ENCODE measurements at places on chromosomes 5 and 9.

DNA sequence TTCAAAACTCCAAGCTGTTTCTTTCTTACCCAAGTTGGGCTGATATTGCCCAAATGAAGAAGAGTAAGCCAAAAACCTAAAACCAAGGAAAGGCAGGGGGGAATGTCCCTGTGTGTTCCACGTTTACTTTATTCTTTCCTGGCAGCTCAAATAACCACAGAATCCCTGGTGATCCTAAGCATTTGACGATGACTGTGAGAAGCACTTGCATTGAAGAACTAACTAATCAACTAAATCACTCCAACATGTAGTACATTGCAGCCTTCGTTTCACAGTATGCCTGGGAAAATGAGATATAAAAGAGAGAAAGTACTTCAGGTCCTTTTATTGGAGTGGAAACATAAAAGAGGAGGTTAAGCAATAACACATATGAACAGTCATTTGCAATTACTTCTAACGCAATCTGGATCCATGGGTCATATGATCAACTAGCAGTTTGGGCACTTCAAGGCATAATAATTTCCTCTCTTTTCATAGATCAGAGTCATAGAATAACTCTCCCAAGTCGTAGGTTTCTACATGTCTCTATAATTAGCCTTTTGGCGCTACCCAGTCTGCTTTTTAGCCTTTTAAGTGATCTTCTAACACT lies 338.4 kb downstream of the TMEM167A start:
- DNase-seq = no peak

GRCh38 chr9:6915635-6916034 lies 157.9 kb downstream of the KDM4C start:
- no peak for DNase-seq

DNA sequence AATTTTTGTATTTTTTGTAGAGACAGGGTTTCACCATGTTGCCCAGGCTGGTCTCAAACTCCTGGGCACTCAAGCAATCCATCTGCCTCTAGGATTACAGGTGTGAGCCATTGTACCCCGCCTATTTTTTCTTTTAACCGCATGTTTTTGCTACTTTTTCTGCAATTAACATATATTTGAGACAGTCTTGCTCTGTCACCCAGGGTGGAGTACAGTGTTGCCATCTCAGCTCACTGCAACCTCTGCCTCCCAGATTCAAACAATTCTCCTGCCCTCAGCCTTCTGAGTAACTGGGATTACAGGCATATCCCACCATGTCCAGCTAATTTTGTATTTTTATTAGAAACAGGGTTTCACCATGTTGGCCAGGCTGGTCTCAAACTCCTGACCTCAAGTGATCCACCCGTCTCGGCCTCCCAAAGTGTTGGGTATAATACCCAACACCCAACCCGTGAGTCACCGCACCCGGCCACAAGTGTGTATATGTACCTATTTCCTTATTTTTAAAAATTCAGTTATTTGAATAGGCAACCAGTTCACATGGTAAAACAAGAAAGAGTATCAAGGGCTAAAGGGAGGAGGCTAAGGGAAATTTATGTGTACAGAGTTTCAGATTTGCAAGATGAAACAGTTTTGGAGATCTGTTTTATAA lies 13.3 kb downstream of the PHAX start:
- DNase-seq = no peak

DNA sequence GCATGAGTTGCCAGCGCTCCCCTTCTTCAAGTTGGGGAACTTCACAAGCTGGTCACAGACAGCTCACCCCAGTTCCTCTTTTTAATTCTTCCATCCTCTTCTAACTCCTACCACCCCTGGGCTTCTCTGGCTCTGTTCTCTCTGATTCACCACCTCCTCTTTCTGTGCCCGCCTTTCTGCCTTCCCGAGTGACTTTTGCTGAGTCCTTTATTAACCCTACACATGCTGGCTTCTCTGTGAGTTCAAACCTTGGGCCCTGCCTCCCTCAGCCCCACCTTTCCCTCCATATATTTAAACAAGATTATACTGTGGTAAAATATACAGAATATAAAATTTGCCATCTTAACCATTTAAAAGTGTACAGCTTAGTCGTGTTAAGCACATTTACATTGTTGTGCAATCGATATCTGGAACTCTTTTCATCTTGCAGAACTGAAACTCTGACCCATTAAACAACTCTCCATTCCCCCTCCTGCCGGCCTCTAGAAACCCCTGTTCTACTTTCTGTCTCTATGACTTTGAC lies 32.0 kb downstream of the SLC46A2 start:
- DNase-seq = no peak

- DNase-seq = no peak
Measured at GRCh38 chr5:3835811-3836210, 240.2 kb downstream of the IRX1 start.

- no peak for DNase-seq
Measured at GRCh38 chr5:154519359-154519758, 41.3 kb upstream of the HAND1 start.

DNA sequence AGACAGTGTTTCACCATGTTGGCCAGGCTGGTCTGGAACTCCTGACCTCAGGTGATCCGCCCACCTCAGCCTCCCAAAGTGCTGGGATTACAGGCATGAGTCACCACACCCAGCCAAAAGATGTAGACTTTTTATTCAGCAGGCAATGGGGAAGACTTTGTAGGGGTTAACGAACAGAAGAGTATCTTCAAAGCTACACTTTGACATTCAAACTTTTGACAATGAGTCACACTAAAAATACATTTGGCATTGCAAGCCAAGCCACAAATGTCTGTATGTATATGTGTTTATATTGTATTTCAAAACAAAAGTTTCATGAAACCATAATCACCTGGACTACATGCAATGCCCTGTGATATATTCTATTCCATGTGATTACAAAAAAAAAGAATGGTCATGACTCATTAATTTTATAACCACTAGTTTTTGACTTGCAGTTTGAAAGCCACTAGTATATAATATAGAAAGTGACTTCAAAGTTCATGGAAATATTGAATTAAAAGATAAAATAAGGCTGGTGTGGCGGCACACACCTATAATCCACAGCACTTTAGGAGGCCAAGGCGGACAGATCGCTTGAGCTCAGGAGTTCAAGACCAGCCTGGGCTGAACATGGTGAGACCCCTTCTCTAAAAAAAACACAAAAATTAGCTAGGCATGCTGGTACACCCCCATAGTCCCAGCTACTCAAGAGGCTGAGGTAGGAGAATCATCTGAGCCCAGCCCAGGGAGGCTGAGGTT lies 8.3 kb downstream of the DIMT1 start:
- DNase-seq = no peak

DNA sequence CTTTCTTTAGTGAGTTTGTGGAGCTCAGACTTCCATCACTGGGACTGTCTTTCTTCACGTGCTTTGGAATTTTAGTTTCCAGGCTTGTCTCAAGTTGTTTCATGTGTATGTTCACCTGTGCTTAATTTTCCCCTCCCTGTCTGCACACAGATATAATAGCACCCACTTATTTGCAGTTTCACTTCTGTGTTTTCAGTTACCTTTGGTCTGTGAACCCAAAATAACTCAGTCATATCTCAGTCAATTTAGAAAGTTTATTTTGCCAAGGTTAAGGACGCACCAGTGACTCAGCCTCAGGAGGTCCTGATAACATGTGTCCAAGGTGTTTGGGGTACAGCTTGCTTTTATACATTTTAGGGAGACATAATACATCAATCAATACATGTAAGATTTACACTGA lies 330.4 kb downstream of the ICE1 start:
- DNase-seq = no peak

DNA sequence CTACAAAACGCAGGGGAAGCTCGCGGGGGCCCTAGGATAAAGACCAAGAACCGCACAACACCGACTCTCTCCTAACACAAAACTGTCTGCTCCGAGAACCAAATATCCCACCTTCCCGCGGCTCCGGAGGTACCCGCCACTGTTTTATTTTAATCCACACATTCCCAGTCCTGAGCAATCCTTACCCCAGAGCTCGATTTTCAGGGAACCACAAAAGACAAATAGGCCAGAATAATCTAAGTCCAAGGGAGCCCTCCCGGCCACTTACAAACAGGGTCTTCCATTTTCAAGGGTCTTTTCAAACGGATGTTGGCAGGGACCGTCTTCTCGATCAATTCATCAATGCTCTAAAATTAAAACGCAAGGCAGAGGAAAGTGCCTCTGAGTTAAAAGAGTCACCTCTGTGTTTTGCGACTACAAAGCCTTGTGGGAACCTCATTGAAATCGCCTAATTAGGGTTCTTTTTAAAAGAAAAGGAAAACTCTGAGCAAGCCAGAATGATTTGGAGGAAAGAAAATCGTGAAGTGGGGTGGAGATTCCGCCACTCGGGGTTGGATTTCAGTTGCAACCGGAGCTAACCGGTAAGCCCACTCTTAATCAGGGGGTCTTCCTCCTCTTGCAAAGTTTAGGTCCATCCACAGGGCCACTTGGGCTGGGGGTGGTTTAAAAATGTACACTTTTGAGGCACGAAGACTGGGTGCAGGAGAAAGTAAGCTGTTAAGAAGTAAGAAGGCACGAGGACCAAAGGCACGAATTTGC lies 1.0 kb downstream of the GLDC start:
- DNase-seq = no peak

GRCh38 chr5:139474890-139475791 lies 4.3 kb downstream of the SMIM33 start:
- no peak for DNase-seq

DNA sequence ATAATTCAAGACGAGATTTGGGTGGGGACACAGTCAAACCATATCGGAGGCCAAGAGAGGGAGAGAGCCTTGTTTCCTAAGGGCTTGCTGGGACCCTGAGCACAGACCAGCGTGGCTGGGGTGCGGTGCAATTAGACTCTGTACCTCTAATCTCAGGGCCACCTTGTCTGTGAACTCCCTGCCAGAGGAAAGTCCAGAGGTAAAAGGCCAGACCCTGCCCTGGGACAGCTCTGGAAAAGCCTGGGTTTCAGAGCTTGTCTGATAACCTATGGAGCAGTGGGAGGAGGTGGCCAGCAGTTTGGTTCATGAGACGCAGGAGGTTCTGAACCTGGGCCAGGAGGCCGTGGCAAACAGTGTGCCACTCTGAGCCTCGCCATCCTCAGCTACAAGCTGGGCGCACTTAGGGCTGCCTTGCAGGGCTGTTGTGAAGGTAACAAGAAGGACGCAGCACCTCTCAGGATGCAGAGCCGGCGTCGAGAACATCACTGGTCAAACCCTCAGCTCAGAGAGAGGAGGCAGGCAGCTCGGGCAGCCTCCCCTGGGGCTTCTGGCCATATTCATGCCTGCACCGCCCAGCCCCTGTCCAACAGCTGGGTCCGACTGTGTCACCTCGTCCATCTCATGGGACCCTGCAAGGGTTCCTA lies 4.8 kb upstream of the DOLPP1 start:
- DNase-seq = no peak

- DNase-seq = no peak
Measured at GRCh38 chr5:130159968-130160367, 255.7 kb downstream of the CHSY3 start.

DNA sequence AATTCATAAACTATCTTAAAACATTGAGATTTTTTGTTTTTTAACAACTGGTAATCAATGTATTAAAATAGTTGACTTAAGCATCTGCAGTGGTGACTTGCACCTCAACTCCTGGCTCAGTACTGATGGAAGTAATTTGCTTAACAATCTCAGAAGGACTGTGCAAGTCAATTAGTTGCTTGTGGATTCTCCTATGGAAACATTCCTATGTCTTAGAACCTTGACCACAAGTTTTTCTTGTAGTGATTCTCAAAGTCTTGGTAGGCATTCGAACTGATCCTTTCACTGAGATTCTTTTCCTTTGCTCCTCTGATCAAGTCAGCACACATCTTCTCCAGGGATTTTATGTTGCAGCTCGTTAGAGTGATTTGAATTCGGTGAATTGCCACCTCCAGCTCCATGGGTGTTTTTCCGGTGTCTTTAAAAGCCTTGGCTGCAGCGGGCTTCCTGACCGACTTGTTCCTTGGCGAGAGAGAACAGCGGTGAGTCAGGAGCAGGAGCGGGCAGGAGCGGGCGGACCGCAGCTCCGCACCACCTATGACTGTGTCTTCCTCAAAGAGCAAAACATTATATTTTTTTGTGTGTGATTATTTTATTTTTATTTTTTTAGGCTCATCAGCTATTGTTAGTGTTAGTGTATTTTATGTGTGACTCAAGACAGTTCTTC lies 21.1 kb downstream of the HMGXB3 start:
- no peak for DNase-seq

GRCh38 chr5:127411381-127411780 lies 106.1 kb upstream of the PRRC1 start:
- DNase-seq = no peak

GRCh38 chr5:146681585-146682105 lies 165.7 kb upstream of the GPR151 start:
- DNase-seq = no peak

All from cortex of kidney (tissue), 1 donor.